ENCODE measurements at places on chromosomes 11 and 22.

- DNase-seq: no peak
These were observed 18.7 kb downstream of the LDLRAD3 start for GRCh38 chr11:35962369-35963138.

DNA sequence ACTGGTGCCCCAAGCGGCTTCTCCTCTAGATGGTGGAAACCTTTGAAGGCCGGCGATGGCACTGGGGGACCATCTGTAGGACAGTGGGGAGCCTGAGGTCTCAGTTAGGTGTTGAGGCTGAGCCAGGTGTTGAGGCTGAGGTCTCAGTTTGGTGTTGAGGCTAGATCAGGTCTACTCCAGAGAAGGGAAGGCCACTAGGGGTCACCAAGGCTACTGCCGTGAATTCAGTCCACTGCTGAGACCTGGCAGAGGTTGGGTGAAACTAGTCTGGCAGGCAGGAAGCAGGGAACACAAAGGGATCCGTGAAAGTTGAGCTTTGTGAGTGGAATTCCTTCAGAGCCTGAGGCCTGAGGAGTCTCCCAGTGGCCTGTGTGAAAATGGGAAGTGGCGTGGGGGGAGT, 123.8 kb upstream of the FGF3 start:
- DNase-seq: no peak

- DNase-seq: no peak
These were observed 84.9 kb downstream of the CTTN start for GRCh38 chr11:70483077-70483861.

- no peak for DNase-seq
These were observed 27.6 kb downstream of the DKK3 start for GRCh38 chr11:11980841-11981308.

DNA sequence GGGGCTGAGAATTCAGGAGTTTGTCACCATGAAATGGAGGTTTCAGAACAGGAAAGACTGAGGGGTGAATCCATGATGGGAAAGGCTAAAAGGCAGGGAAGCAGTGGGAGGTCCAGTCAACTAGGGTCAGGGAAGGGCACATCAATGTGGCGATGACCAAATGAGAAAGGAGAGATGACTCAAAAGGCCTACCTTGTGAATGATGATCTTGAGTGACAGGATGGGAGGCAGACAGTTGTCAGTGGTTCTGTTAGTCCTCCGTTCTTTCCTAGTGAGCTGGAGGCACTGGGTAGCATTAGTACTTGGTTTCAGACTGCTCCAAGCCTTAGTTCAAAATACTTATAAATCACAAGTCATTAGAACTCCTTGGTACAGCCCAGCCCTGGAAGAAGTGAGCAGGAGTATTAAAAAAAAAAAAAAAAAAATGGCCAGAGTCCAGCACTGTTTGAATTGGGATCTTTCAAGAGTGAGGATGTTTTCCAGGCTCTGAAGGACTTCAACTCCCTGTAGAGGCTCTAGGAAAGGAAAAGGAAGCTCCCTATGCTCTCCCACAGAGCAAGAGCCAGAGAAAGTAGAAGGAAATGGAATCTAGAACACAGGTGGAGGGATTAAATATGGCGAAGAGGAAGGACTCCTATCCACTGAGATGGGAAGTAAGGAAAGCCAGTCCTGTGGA, 8.3 kb upstream of the DCHS1 start:
- no peak for DNase-seq

DNA sequence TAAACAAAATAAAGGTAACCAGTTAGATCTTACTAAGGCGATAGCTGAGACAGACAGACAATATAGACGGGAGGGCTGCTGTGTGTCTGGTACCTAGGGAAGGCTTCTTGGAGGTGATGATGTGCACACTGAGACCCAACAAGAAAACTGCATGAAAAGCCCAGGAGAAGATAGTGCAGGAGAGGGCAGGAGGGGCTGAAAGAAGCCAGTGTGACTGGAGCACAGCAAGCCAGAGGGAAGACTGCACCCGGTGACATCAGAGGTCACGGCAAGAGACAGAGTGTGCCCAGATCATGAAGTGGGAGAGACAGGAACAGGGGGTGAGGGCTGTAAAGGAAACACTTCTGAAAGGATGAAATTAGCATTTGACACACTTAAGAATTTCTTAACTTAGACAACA, 266.3 kb downstream of the BRD1 start:
- no peak for DNase-seq

- no peak for DNase-seq
These were observed 31.9 kb downstream of the PPFIA1 start for GRCh38 chr11:70302419-70302752.

DNA sequence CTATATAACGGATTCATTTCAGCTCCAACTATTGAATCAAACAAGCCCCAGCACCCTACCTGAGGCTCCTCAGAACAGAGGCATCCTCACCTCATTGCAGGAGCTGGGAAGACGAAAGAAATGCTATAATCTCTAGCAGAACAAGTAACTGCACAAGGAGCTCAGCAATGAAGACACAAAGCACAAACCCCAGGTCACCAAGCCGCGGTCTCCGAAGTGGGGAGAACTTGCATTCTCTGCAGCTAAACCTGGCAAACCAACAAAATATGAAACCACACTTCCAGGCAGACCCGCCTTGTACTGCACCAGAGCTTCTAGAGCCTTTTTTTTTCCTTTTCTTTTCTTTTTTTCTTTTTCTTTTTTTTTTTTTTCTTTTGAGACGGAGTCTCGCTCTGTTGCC, 21.8 kb upstream of the CD5 start:
- no peak for DNase-seq

GRCh38 chr11:47366020-47366490, 12.3 kb downstream of the SPI1 start:
- DNase-seq: no peak
